Activated CD8-positive, alpha-beta memory T cell treated with anti-CD3 and anti-CD28 coated beads for 36 hours (primary cell): ENCODE measurements at places on chromosomes 16 and 17. TPM values are rescaled to one million over a fixed set of nuclear protein-coding genes. Genes with fewer than 3 reads are reported as not detected.

SLC16A13 gene
- 10.1 TPM for total RNA-seq

ZNF469 gene
- 1.4 TPM for total RNA-seq

ACSM3 gene
- total RNA-seq: 10.7 TPM

TNFSF13 gene
- total RNA-seq: 1.0 TPM

DBF4B gene
- total RNA-seq: 20.3 TPM

FAM222B gene
- 20.3 TPM for total RNA-seq

TMEM235 gene
- not detected for total RNA-seq

AATK gene
- total RNA-seq: 0.38 TPM

SSTR5 gene
- total RNA-seq: not detected

TRAP1 gene
- total RNA-seq: 331 TPM

SNAI3 gene
- total RNA-seq: 2.3 TPM

KCNJ18 gene
- not detected for total RNA-seq

PPM1E gene
- total RNA-seq: 0.02 TPM

DHX58 gene
- 7.6 TPM for total RNA-seq

PYY gene
- not detected for total RNA-seq

EFNB3 gene
- not detected for total RNA-seq

ERBB2 gene
- 3.5 TPM for total RNA-seq
